Activated T-helper 1 cell treated with anti-CD3 and anti-CD28 coated beads, Interleukin-12 subunit alpha, Interleukin-12 subunit beta, Interleukin-2, Interleukin-4 antibody, amounts not matched to agents 30 ng/mL and 10 ng/mL and 1 ng/mL, durations not matched to agents 14 hours and 24 hours and 36 hours (primary cell): ENCODE measurements at places on chromosomes 1 and 21. TPM values are rescaled to one million over a fixed set of nuclear protein-coding genes. Genes with fewer than 3 reads are reported as not detected.

TIE1 gene
- 0.36 and 0.64 TPM in 2 replicates for total RNA-seq

PPIAL4G gene
- total RNA-seq: 0.05 TPM in 1 of 2 replicates, not detected in the other

HSPB7 gene
- total RNA-seq: not detected in 2 replicates

RGS8 gene
- not detected in 2 replicates for total RNA-seq

ATP1A2 gene
- not detected in 2 replicates for total RNA-seq

DMRTA2 gene
- total RNA-seq: not detected in 2 replicates

LDLRAD1 gene
- not detected in 2 replicates for total RNA-seq

KRTAP21-2 gene
- total RNA-seq: not detected in 2 replicates

VN1R5 gene
- total RNA-seq: not detected in 2 replicates

VANGL1 gene
- 9.9 TPM in 2 replicates for total RNA-seq

CELF3 gene
- total RNA-seq: not detected in 2 replicates

PRKACB gene
- 20.8 and 22.7 TPM in 2 replicates for total RNA-seq
